ENCODE measurements at places on chromosomes 13 and 19.

GRCh38 chr19:5054551-5055456, 85.9 kb downstream of the KDM4B start:
- no peak for DNase-seq

GRCh38 chr13:42991898-42992763, at the start of gene EPSTI1:
TSS of gene EPSTI1 (minus strand) at chr13:42992241. CDS start at chr13:42992165, 76 bp downstream.
- peak; percentile 23 for DNase-seq

GRCh38 chr13:45654633-45655349, 39.3 kb upstream of the ERICH6B start:
- DNase-seq: no peak

DNA sequence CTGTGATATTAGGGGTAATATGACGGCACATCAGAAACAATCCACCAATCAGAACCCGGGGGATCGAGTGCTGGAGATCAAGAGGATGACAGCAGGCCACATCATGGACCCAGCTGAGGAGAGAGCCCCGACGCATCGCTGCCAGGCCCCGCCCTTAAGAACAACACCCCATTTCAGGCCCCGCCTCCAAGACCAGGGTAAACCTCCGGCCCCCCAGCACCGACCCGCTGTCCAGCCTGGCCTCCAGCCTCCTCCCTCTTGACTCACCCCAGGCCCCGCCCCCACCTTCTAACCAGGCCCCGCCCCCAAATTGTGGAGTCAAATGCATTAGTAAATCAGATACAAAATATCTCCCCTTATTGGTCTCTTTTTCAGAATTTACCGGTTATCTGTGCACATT, 4.7 kb upstream of the ZNF611 start:
- no peak for DNase-seq

DNA sequence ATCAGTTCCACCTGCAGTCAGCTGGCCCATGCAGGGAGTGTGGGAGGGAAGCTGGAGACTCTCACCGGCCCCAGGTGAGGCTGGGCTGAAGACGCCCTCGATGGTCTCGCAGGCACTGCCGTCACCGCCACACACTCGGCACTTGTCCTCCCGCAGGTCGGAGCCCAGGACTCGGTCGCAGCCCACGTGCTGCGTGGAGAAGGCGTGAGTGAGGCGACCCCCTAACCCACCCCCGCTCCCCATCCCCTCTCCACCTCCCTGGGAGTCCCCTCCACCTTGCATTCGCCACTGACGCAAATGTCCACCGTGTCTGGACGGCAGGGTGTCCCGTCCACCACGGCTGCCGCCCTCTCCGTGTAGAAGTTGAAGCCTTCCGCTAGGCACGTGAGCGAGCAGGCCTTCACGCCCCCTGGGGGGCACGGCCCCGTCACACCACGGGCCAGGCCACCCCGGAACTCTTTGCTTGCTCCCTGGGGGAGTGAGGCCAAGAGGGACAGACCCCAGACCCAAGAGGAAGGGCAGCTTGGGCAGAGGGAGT, 12.0 kb upstream of the MYO1F start:
- no peak for DNase-seq

DNA sequence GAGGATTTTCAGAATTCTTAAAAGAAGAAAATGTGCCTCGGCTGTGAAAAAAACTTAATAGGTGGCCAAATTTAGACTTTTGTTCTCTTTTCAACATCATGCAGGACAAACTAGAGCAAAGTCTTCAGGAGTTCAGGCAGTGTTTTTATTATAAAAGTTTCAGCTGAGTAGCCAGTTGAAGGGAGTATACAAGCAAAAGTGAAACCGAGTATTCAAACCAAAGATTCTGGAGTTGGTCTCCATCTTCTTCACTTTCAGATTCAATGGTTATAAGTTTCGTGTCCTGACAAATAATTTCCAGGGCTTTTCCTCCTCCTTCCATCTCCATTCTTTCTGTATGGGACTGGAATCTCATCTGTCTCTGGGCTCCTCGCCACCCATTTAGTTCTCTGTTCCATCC, 379.7 kb downstream of the GPC5 start:
- DNase-seq: no peak

- DNase-seq: no peak
Measured at GRCh38 chr13:79621902-79622301, 140.9 kb downstream of the NDFIP2 start.

- no peak for DNase-seq
Measured at GRCh38 chr13:25469169-25469525, 97.4 kb downstream of the ATP8A2 start.

- DNase-seq: no peak
Measured at GRCh38 chr19:3309724-3310123, 56.7 kb upstream of the NFIC start.

DNA sequence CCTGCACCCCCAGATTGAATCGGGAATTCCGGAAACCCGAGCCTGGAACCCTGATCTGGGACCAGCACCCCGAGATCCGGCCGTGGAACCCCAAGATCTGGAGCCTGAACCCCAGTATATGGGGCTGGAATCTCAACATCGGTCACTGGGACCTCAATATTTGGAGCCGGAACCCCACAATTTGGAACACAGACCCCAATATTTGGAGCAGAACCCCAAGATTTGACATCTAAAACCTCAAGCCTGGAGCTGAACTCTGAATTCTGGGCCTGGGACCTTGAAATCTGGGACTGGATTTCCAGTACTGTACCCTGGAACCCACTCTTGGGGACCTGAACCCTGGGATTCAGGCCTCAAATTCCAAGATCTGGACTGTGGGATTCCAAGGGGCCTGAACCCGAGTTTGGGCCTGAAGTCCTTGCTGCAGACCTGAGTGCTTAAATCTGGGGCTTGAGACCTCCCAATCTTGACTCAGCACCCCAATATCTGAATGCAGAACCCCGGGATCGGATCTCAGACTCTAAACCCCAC, 629 bp downstream of the LRFN3 start:
- DNase-seq: no peak

DNA sequence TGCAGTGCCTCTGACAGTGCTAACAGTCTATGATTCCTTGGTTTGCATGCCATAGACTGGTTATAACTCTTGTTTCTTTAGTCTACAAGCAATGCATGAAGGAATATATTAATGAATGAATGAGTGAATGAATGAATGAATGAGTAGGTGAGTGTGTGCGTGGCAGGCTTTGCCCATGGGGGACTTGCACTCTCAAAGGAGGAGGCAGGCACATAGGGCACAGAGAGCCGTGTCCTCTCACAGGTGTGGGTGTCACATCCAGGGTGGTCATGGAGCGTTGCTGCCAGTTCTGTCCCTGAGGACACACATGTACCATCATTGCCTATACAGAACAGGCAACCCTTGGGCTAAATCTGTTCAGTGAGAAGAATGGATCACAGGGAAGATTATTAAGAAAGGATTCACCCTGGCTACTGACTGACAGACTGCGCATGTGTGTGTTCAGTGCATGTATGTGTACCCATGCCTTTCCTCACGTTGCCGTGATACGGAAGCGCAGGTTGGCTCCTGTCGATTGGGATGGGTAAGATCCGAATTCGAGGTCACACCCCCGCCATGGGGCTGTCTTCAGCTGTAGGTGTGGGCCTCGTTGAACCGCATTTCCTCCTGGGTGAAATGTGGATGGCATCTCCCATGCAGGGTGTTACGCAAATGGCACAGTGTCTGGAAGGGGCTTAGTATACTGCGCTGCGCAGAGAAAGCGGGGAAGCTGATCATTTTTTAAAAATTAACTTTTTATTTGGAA, 161.4 kb downstream of the STK24 start:
- DNase-seq: no peak

GRCh38 chr13:85333506-85334020, 465.7 kb downstream of the SLITRK6 start:
- DNase-seq: no peak

- peak; percentile 35 for DNase-seq
Measured at GRCh38 chr13:100483841-100484381, 104.7 kb downstream of the GGACT start.

DNA sequence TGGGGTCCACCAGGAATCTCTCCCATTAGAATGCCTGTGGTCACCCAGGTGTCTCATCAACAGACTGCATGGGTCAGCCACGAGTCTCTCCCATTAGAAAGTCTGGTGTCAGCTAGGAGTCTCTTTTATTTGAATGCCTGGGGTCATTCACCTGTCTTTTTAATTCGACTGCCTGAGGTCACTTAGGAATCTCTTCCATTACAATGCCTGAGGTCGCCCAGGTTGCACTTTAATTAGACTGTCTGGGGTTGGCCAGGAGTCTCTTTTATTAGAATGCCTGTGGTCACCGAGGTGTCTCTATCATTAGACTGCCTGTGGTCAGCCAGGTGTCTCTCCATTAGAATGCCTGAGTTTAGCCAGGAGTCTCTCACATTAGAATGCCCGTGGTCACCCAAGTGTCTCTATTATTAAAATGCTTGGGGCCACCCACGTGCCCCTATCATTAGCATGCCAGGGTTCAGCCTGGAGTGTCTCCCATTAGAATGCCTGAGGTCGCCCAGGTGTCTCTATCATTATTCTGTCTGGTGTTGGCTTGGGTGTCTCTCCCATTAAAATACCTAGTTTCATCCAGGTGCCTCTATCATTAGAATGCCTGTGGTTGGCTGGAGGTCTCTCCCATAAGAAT, 1474.3 kb downstream of the UQCRFS1 start:
- DNase-seq: no peak

DNA sequence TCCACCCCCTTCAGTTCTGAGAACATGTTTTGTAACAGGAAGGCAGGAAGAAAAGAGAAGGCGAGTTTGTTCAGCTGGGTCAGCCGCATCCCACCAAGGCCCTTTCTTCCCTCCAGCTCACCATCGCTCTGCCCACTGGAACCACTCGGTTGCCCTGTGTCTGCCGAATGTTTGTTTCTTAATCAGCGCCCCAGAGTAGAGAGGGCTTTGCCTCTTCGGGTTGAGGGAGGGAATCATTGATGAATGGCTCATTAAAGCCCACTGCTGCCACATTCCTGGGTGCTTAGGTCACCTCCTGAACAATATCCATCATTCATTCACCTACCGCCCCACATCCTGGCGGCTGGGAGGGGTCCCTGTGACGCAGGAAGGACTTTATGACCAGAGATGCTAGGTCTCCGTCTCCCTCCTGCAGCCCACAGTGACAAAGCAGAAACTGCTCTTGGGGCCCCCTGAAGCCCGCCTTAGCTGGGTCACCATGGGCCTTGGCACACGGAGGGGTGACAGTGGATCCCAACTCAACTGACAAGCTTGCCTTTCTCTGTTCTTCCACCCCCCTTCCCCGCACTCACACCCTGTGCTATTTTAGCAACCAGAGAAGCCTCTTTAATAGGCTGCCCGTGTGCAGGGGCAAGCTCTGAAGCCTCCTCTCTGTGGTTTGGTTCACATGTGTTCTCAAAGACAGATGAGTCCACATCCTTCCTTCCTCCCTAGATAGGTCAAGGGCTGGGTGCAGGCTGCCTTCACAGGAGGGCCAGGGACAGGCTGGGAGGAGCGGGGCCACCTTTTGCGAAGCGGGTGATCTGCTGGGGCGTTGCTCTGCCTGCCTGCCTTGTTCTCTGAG, 46.2 kb downstream of the ACTN4 start:
- peak; percentile 91 for DNase-seq

- DNase-seq: peak; percentile 77
Measured at GRCh38 chr19:54473071-54473891, at the start of gene CDC42EP5. TSS of gene CDC42EP5 (minus strand) at chr19:54473296. CDS start at chr19:54465547, 7,749 bp downstream.

- peak; percentile 39 for DNase-seq
Measured at GRCh38 chr13:95660981-95661581, 15.9 kb upstream of the DNAJC3 start.

GRCh38 chr19:43485951-43486350, 18.6 kb downstream of the PHLDB3 start:
- no peak for DNase-seq

- no peak for DNase-seq
Measured at GRCh38 chr19:58557221-58558065, 968 bp downstream of the UBE2M start.

DNA sequence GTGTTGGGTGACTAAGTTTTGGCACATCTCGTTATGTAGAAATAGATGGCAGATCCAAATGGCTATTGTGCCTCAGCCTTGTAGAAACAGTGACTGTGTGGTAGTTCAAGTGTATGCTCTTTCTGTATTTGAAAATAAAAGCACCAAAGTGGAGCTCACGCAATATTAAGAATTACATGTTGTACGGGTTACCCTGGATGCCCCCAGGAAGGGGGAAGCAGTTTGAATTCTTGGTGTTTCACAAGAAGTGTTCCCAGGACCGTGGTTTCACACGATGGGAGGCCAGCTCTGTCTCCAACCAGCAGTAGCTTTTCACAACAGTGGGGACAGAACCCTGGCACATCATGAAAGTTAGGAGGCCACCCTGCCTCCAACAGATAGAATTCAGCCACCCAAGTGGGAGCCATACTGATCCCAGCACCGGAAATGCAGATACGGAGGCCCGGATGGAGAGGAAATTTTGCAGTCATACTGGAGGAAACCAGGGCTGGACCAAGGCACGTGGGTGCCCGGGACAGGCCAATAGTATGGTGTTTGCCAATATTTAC, 8.9 kb downstream of the FLT1 start:
- DNase-seq: no peak

- DNase-seq: no peak
Measured at GRCh38 chr13:43698758-43699157, 88.0 kb downstream of the ENOX1 start.

- no peak for DNase-seq
Measured at GRCh38 chr13:44609137-44609536, 33.0 kb upstream of the TSC22D1 start.

DNA sequence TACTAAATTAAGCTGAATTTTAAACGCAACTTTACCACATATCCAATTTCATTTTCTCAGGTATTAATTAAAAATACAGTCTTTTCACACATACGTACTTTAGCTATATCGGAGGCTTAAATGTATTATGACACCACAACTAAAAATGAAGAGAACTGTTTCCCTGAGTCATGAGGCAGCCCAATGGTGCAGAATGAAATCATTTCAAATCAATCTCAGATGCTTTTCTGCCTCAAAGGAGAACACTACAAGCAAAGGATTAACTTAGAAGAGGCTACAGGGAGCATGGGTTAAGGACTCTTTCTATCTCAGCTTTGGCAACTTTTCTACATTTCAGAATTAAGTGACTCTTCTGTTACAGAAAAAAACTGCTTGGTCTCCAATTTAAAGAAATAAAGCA, 516.3 kb upstream of the HTR2A start:
- DNase-seq: no peak

DNA sequence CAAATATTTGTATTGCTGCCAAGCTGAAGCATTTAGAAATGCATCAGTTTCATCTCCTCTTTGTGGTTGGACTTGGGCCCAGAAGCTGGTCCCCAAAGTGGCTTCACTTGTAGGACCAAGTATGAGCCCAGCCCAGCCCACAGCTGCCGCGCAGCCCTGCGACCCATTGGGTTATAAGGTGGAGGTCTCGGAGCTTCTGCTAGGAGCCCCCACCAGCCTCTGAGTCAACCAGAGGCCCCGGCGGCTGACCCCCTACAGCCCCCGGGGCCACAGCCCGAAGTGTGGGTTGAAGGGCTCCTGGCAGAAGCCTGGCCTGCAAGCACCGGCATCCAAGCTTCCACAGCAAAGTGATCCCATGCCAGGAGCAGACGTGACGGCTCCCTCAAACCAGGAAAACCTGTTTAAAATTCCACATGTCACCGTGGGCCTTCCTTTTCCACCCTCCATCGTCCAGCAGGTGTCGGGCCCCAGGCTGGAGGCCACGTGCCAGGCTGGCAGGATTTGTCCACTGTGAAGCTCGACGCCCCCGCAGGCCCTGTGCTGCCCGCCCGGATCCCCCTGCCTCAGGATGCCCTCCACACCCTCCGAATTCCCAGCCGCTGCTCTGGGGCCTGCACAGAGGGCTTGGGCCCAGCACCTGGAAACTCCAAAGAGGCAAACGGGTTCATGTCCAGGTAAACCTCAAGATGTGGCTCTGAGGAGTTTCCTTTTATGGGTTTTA, 54.7 kb downstream of the C13orf46 start:
- DNase-seq: no peak

Measured in kidney capillary endothelial cell (primary cell).